NCI-H460 (cell line): ENCODE measurements at places on chromosomes 12 and 14.
A peak's percentile ranks its signal among the peaks of the same experiment; 100 is the strongest.

DNA sequence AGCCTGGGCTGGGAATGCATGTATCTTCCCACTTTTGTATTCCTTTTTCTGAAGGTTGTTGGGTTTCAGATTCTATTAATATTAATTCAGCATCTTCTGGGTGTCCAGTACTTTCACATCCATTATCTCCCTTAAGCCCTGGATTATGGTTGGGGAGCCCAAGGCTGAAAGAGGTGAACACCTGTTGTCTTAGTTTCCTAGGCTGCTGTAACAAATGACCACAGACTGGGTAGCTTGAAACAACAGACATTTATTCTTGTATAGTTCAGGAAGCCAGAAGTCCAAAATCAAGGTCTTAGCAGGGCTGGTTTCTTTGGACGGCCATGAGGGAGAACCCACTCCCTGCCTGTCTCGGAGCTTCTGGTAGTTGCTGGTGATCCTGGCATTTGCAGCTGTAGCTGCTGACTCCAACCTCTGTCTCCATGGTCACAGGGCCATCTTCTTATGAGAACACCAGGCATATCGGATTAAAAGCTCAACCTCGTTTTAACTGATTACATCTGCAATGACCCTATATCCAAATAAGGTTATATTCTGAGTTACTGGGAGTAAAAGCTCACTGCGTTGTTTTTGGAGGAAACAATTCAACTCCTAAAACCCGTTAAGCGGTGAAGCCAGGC is 68.2 kb upstream of the CLMN start:
- DNase-seq, result no peak

- no peak for DNase-seq
Observed at GRCh38 chr14:60327447-60328331, 78.7 kb downstream of the PPM1A start.

DNA sequence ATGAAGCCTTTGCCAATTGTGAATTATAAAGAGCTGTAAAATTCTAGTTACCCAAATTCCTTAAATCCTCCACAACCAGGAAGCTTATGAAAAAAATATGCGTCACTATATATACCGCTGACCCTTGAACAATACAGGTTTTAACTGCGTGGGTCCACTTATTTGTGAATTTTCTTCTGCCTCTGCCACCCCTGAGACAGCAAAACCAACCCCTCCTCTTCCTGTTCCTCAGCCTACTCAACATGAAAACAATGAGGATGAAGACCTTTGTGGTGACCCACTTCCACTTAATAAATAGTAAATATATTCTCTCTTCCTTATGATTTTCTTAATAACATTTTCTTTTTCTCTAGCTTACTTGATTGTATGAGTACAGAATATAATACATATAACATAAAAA is 42.2 kb downstream of the CMKLR1 start:
- DNase-seq, result no peak

- DNase-seq, result no peak
Observed at GRCh38 chr14:38339696-38340095, 83.8 kb upstream of the CLEC14A start.

- no peak for DNase-seq
Observed at GRCh38 chr12:96780330-96780729, 126.7 kb upstream of the NEDD1 start.

- no peak for DNase-seq
Observed at GRCh38 chr12:48824905-48825304, 6.6 kb downstream of the CACNB3 start.

GRCh38 chr12:26179826-26180225 is 15.5 kb upstream of the SSPN start:
- DNase-seq, result no peak

GRCh38 chr12:25801734-25802133 is 156.7 kb upstream of the RASSF8 start:
- no peak for DNase-seq

DNA sequence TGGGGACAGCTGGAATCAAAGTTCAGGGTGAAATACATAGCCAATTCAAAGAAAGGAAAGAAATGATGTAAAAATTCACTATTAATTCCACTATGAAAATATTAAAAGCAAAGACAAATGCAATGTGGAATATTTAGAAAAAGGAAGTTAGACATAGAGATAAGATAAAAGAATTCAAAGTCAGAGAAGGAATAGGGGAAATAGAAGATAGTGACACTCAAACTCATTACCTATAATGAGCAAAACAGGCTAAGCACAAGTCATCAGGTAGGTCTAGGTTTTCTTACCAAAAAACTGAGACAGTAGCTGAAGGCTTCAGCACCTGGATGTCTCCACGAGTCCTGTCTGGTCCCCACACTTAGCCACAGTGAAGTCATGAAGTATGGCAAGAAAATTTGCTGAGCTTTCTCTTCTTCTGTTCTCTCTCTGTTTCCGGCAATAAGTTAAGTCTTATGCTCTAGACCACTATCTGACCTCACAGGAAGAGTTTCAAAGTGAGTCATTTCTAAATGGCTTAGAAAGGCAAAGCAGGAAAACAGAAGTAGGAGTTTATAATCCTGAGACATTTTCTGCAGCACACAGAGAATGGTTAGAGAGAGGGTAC is at the start of gene C3AR1:
Gene C3AR1 (minus strand): TSS at position 369 of the 604 bp plus-strand sequence. CDS start 6,174 bp downstream, outside the sequence.
- no peak for DNase-seq

- DNase-seq, result no peak
Observed at GRCh38 chr14:79080040-79080439, 909.9 kb downstream of the NRXN3 start.

GRCh38 chr12:15152868-15153267 is 68.3 kb downstream of the RERG start:
- no peak for DNase-seq

DNA sequence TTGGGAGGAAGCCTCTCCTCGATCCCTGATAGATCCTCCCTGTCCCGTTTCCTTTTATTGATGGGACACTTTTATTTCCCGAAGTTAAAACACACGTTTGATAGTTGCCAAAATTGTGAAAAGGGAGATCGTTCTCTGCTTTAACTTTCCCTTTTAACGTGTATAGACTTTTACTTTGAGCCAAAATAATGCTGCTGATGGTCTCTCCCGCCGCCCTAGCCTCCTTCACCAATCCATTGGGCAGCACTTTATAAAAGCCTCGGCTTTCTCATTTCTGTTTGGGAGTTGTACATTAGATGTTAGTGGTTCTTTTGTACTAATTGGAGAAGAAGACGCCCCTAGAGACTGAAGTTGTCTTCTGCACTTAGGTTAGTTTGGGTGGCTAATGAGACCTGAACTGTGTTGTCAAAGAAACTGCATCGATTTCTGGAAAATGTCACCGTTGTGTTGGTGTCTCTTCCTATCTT is 1.4 kb downstream of the TMTC2 start:
- no peak for DNase-seq

GRCh38 chr14:35365130-35366055 is 39.2 kb downstream of the NFKBIA start:
- peak; percentile 63 for DNase-seq

GRCh38 chr12:105201299-105201698 is 34.7 kb downstream of the APPL2 start:
- DNase-seq, result no peak

DNA sequence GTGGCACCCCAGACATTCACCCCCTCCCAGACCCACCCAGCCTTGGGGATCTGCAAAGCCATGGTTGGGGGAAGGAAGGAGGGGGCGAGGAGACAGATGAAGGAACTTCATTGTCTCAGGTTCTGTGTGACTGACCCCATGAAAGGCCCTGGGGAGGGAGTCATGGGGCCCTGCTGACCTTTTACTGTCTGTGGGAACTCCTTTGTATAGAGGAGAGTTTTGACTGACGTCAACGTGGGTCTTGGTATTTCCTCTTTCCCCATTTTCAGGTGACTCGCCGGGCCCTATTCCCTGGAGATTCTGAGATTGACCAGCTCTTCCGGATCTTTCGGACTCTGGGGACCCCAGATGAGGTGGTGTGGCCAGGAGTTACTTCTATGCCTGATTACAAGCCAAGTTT is 3.1 kb upstream of the RAB5B start:
- DNase-seq, result no peak

- DNase-seq, result peak; percentile 47
Observed at GRCh38 chr14:83463500-83464098, 1929.9 kb upstream of the SEL1L start.

DNA sequence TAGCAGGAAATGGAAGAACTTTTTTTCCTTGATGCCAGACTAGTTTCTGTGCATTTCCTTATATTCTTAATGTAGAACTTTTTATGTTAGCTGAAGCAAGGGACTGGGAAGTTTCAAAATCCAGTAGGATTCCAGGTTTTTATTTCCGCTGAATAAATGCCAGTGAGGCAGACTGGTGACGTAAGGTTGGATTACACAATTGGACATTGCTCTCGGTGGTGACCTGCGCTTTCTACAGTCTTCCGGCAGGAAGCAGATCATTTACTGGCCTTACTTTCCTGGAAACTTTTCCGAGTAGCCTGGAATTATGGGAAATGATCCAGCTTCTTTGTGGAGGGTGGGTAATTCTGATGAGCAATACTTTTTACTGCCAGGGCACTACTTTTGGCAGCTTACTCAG is 3.6 kb downstream of the IFT43 start:
- peak; percentile 26 for DNase-seq

GRCh38 chr14:35631071-35631805 is 97.3 kb downstream of the INSM2 start:
- DNase-seq, result no peak

- DNase-seq, result no peak
Observed at GRCh38 chr12:121781998-121782979, 11.2 kb downstream of the RHOF start.

GRCh38 chr12:96378319-96378718 is 21.9 kb downstream of the CDK17 start:
- DNase-seq, result no peak

GRCh38 chr14:95998656-95999055 is 40.5 kb upstream of the C14orf132 start:
- DNase-seq, result no peak

DNA sequence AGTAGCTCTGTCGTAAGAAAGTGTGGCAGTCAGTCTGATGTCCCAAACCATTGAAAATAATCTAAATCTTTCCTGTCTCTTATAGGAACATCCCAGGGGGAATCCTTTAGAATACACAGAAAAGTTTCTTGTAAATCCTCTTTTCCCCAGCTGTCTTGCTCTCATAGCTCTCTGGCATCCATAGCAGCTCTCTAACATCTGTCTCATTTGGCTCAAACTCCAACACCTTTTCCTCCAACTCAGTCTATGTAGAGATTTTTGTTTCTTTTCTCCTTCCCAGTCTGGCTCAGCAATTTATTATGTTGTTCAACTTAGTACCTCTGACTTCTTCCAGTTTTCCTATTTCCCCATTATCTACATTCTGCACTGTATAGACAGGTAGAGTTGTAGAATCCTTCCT is 84.4 kb upstream of the NEDD1 start:
- DNase-seq, result no peak

- DNase-seq, result peak; percentile 53
Observed at GRCh38 chr12:124381456-124382296, 86.8 kb downstream of the RFLNA start.

DNA sequence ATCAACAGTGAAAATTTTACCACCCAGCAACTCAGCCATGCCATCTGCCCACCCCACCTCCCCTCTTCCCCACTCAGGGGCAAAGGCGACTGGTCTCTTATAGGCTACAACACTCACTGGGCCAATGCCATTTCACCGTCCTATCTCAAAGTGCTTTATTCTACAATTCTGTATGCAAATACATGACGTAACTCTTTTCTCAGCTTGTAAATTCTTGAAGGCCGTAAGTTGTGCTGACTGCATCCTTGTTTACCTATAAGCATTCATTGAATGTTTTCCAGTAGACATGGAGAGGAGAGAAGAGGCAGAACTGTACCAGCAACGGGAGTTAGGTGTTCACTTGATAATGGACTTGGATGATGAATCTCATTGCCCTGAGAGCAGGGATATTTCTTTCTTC is 15.6 kb downstream of the BCL2L14 start:
- no peak for DNase-seq

- DNase-seq, result peak; percentile 68
Observed at GRCh38 chr12:16359512-16360491, 12.4 kb downstream of the MGST1 start.

DNA sequence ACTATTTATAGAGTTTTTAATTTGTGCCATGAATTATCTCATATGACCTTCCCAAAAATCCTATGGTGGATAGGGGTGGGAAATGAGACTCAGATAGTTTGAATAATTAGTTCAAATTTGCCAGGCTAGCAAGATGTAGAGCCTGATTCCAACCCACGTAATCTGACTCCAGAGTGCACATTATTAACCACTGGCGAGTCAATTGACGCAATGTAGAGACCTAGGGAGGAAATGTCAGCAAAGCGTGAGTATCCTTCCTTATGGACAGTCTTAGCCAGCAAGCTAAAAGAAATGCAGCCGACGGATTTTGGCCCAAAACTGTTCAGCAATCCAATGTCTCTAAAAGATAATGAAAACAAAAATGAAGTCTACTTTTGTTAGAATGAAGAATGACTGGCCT is 193.3 kb upstream of the KRR1 start:
- peak; percentile 67 for DNase-seq

GRCh38 chr12:112734859-112735695 is 56.5 kb upstream of the RPH3A start:
- DNase-seq, result no peak

DNA sequence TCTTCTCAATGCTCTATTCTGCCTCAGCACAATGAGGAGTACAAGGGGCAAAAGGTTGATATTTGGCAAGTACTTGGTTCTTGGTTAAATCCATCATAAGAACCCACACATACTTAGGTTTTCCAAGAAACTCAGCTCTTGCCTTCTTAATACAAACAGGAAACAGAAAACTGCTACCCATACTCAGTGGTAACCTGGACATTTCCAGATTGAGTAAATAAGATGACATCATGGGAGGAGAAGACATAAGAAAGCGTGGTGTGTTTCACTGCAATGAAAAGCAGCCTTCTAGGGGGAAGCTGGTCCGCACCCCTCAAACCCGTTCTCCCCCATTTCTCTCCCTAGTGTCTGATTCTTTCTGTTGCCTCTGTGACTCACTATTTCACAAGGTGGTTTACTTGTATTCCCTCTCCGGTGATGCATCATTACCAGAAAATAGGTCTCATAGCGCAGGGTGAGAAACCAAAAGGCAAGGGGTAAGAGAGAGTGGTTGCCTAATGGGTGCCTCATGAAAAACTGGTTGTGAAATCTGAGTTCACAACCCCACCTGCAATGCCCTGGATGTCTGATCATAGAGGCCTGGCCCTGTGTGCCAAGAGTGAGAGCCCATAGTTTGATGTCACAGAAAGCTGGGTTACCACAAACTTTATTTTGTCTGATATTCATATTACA is 326.5 kb upstream of the TBX3 start:
- DNase-seq, result no peak

- DNase-seq, result no peak
Observed at GRCh38 chr12:29534935-29535334, 37.4 kb upstream of the OVCH1 start.

DNA sequence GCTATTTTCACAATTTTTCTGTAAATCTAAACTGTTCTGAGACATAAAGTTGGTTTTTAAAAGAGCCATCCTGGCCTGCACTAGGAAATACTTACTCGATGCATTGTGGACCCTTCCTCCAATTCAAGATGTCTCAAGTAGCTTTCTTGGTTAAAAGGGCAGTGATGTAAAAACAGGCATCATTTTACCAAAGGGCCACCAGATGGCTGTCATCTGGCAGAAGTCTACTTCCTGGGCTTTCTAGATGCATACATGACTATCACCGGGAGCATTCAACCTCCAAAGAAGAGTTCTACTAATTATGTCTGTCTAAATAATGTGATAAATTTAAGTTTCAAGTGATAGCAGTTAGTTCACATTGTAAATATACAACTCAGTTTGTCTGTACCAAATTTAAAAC is 96.8 kb upstream of the FRMD6 start:
- DNase-seq, result no peak
